ENCODE measurements at places on chromosomes 5 and 9. TPM values are rescaled to one million over a fixed set of nuclear protein-coding genes. Genes with fewer than 3 reads are reported as not detected.

Gene HCN1
- not detected for total RNA-seq

Gene FAM81B
- not detected for total RNA-seq

Gene AHRR
- 9.4 TPM for total RNA-seq

Gene CACNA1B
- total RNA-seq = under 0.01 TPM

Gene SOHLH1
- not detected for total RNA-seq

Gene CDC25C
- total RNA-seq = 6.6 TPM

Gene DDX4
- total RNA-seq = not detected

Gene DPM2
- 8.1 TPM for total RNA-seq

Gene MAP1B
- 109 TPM for total RNA-seq
